ENCODE measurements at places on chromosomes 6 and 20.

DNA sequence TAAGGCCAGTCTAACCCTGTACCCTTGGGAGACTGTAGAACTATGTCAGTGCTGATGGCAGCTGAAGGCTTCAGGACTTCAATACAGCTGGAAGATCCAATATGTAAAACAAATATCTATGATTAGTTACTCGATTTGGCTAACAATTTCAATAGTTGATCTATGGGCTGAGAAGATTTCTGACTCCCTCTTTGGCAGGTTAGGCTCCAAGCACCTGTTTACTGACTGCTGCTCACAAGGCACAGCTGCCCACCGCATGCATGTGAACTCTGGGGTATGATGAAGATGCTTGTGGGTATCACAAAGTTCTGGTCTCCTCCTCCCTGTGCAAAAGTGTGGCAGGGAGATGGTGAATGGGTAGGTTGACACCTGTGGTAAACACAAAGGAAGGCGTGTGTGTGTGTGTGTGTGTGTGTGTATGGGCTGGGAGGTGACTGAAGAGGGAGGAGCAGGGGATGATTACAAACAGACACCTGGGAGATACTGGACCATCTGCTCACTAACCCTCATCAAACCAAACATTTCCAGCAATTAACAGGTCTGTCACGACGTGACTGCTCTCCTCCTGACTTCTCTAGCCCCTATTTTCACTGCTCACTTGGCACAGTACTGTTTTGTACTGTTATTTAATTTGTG lies 18.1 kb downstream of the ELMO2 start:
- no peak for DNase-seq

GRCh38 chr6:169155481-169155880 lies 98.2 kb downstream of the THBS2 start:
- DNase-seq = no peak

- no peak for DNase-seq
Measured at GRCh38 chr20:21522481-21523280, 8.8 kb upstream of the NKX2-2 start.

GRCh38 chr6:81694207-81694606 lies 58.3 kb downstream of the TENT5A start:
- DNase-seq = no peak

- DNase-seq = no peak
Measured at GRCh38 chr6:31115941-31116560, 1.5 kb downstream of the PSORS1C1 start.

DNA sequence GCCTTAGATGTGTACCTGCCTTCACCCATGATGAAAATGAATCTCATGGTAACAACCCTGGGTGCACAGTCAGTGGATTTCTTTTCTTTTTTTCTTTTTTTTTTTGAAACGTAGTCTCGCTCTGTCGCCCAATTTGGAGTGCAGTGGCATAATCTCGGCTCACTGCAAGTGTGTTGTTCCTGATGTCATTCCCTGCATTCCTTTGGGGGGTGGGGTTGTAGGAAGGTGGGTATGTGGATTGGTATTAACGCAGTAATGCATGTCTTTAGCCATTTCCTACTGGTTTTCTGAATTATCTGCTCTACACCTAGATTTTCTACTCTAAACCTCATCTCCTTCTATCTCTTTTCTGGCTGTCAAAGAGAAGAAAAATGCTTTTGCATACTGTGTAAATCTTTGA lies 146.6 kb downstream of the RNF144B start:
- no peak for DNase-seq

DNA sequence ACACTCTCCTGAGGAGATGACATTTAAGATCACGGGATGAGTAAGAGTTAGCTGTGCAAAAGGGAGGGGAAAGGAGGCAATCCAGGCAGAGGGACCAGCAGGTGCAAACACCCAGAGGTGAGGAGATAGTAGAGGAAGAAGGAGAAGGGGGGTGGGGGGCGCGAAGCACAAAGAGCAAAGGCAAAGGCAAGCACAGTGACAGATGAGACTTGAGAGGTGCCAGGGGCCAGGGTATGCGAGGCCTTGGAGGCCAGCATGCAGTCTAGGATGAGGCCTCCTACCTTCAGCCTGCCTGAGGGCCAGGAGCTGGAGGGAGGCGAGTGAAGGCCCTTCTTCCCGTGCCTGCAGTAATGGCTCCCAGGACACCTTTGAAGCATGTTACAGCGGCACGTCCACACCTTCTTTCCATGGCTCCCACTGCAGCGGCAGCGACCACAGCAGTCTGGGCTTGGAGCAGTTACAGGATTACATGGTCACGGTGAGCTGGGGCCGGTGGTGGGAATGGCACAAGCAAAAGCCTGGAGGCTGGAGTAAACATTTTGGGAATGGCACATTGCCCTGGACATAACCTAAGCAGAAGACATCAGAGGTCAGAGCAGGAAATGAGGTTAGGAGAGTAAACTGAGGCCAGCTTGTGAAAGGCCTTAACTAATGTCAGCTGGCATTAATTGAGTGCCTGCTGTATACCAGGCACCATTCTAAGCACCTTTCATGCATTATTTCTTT lies 18.6 kb downstream of the CCM2L start:
- no peak for DNase-seq

GRCh38 chr20:53298260-53298659 lies 295.4 kb downstream of the ZNF217 start:
- no peak for DNase-seq

DNA sequence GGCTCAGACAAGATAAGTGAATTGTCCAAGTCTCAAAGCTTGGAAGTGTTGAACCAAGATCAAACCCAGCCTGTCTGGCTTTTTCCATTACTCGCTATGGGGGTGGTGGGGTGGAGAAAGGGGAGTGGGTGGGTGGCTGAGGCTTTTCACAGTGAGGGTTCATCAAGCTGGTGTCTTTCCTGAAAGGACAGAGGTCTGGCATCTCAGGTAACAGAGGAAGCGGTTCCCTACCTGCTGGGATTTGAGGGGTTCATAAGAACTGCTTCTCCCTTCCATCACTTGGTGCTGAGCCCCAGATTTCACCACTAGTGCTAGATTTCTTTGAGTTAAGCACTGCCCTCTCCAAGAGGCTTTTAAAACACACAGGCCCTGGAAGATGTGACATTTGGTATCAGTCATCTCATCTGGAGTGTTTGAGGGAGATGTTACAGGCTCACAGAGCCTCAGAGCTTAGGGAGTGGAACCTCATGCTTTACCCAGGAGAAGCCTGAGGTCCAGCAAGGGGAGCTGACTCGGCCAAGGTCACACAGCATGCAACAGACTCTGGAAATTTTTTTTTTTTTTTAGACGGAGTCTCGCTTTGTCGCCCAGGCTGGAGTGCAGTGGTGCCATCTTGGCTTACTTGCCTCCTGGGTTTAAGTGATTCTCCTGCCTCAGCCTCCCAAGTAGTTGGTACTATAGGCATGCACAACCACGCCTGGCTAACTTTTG lies 6.0 kb upstream of the VEGFA start:
- no peak for DNase-seq

GRCh38 chr6:101633081-101633480 lies 239.6 kb downstream of the GRIK2 start:
- no peak for DNase-seq

GRCh38 chr6:75460681-75461080 lies 32.9 kb downstream of the FILIP1 start:
- DNase-seq = no peak

GRCh38 chr6:79947191-79948186 lies at the start of gene ELOVL4:
Gene ELOVL4 (minus strand): TSS chr6:79947553. CDS start chr6:79947279, 274 bp downstream.
- peak; percentile 5 for DNase-seq

- no peak for DNase-seq
Measured at GRCh38 chr6:143224516-143224915, 163.8 kb downstream of the AIG1 start.

DNA sequence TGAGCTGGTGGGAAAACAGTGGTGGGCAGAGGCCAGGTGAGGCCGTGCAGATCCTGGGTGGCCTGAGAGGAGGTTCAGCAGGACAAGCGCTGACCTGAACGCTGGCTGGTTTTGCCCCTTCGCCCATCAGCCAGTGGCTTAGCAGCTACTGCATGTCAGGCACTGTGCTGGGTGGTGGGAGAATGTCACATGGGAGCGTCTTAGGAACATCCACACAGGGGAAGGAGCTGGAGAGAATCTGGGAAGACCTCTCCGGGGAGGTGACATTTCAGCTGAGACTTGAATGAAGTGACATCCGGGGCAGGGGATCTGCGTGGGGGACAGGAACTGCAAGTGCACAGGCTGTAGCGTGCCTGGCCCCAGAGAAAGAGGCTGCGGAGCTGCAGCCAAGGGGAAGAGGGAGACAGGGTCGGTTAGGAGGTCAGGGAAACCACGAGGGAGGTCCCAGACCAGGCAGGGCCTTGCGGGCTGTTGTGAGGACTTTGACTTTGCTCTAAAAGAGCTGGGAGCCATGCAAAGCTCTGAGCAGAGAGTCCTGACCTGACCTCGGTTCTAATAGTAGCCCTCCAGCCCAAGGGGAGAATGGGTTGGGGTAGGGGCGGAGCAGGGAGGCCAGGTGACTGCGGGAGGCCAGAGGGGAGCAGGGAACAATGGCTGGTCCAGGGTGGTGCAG lies 156.8 kb upstream of the PTPN1 start:
- no peak for DNase-seq

DNA sequence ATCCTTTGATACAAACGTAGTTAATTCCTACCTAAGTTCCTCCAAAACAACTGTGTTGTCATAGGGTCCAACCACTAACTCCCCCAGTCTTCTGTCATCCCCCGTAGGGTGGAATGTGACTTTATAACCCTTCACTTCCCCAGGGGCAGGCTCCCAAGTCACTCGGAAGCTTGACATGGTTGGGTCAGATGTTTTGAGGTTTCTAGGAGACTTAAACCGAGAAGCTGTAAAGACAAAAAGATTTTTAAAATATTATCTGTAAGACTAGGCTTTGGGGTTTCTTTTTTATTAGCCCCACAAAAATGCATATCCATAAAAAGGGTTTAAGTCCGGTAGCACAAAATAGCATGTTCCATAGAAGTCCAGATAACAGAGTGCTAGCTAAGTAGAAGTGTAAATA lies 50.2 kb downstream of the COL12A1 start:
- no peak for DNase-seq

- no peak for DNase-seq
Measured at GRCh38 chr6:30884521-30885480, 482 bp downstream of the DDR1 start.

DNA sequence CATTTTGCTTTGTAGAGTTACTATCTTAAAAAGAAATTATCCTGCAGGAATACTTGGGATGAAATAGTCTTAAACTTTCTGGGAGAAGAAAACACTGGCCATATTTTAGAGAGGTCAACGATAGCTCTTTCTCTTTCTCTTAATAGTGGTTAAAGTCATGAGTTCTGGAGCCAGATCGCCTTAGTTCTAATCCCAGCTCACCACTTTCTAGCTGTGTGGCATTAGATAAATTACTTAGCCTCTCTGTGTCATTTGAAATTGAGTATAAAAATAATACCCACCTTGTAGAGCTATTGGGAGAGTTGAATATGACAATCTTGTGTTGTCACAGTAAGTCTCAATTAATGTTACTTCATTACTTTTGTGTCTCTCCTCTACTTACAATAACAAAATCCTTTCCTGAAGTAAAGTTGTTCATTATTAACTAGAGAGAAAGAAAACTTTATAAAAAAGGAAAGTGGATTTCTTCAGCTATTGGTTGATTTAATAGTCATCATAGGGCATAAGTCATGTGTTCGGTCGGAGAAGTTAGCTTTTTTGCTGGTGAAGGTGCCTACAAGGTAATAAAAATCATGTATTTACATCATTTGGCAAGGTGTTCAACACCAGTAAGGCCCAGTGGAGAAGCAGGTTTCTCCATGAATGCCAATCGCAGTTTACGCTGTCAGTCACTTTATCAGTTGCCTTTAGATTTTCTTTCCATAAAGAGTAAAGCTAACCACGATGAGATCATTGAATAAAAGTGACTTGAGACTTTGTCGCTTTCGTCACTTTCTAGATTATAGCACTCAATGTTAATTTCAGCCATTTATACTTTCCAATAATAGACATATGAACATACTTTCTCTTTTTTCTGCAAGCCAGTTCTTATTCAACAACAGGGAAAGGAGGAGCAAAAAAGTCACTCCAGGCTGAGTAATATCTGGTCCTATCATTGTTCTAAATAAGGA lies 2.0 kb downstream of the NEDD9 start:
- DNase-seq = no peak

DNA sequence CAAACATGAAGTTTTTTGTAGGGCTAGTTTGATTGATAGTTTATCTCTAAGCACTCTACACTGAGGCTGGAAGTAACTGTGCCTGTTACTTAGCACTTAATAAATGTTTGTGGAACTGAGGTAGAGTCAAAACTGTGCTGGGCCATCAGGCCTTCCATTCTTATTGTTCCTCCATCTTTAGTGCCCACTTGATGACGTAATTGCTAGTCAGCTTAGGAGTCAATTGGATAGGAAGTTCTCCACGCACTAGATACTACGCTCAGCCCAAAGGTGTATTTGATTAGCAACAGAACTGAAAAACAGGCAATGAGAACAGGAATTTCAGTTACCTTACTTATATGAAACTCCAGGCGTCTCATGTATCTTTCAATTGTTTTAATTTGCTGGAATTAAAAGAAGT lies 67.0 kb downstream of the RIPOR2 start:
- DNase-seq = no peak

GRCh38 chr6:108559884-108560462 lies 744 bp upstream of the FOXO3 start:
- DNase-seq = peak; percentile 11

DNA sequence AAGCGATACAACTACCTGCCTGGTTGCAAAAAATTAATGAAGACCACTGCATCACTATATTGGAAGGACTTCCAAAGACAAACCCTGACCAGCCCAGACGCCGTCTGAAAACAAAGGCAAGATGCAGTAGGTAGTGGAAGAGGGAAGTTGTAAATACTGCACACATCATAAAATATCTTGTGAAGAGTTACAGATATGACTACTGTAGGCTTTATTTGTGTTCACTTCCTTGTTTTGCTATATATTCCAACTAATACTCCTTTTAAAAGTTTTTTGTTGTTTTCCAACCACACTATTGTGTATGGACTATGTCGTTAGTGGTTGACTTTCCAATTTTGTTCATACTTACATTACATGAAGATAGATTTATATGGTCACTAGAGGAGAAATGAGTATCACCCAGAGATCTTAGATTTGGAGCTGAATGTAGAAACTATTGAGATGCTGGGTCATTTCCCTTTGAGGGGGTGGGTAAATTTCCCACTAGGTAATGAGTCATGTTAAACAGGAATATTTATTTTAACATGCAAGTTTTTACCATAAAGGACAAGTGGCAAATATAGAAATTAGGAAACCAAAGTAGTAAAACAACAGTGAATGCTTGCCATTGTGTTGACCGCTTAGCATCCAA lies 16.6 kb upstream of the TXLNB start:
- DNase-seq = no peak

DNA sequence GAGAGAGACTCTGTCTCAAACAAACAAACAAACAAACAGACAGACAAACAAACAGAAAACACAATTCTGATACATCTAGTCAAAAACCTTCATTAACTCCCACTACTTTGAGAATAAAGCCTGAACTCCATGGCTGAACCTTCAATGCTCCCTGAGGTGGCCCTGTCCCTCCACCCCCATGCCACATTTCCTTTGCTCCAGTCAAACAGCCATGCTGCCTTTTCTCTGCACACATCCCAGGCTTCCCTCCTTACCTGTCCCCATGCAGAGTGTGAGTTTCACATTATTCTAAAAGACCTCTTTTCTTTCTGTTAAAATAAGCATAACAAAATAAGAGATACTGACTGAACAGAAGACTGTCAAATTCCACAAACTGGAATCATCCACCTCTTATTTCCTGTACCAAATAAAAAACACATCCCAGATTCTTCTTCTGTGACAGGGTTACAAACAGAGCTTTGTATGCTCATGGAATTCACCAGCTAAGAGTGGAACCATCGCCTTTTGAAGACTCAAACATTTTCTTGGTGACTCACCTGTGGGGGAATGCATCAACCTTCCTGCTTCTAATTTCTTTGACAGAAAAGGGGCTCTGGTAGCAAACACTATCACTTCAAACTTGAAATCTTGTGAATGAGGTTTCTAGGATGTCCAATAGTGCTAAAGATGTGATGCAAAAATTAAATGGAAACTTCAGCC lies 71.0 kb upstream of the SLC22A16 start:
- DNase-seq = no peak
